ENCODE measurements at places on chromosomes 16 and 17.

- peak; percentile 34 for DNase-seq
Measured at GRCh38 chr17:67506966-67507365, 129.9 kb downstream of the PITPNC1 start.

- no peak for DNase-seq
Measured at GRCh38 chr16:681746-682427, 1.7 kb downstream of the STUB1 start.

GRCh38 chr17:38466346-38467315 lies 38.4 kb downstream of the ARHGAP23 start:
- DNase-seq = no peak

- no peak for DNase-seq
Measured at GRCh38 chr17:16453493-16453851, 38.1 kb downstream of the TRPV2 start.

- no peak for DNase-seq
Measured at GRCh38 chr17:65334406-65334805, 197.2 kb downstream of the RGS9 start.

DNA sequence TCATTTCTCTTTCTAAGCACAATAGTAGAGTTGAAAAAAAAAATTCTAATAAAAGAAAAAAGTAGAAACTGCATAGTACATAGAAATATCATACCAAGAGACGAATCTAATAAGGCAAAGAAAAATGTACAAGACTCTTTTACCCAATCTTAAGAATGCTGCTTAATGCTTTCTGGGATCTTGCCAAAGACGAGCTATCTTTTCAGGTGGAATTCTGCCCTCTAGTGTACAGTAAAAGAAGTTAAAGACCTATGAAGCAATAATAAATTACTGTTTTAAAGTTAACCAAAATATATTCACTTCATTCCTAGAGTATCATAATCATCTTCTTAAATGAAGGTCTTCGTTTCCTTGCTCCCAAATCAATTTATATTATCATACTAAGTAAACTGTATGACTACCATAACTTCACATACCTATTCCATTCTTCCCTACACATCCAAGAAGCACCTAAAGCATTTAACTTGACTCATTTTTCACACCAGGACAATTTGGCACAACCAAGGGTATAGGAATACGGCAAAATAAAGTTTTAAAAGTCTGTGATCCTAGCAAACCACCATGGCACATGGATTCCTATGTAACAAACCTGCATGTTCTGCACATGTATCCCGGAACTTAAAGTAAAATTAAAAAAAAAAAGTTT lies 47.7 kb downstream of the CFDP1 start:
- DNase-seq = no peak

GRCh38 chr16:19118938-19119431 lies 5.2 kb downstream of the ITPRIPL2 start:
- DNase-seq = peak; percentile 65
